ENCODE measurements at places on chromosomes 16 and 17. TPM values are rescaled to one million over a fixed set of nuclear protein-coding genes. Genes with fewer than 3 reads are reported as not detected.

TLCD2 gene
- 2.1 TPM for total RNA-seq

LITAFD gene
- not detected for total RNA-seq

CPNE7 gene
- not detected for total RNA-seq

C17orf50 gene
- not detected for total RNA-seq

TBX4 gene
- 8.4 TPM for total RNA-seq

TMIGD1 gene
- not detected for total RNA-seq

RASL10B gene
- 1.6 TPM for total RNA-seq

SYCE1L gene
- 0.52 TPM for total RNA-seq

ZFP3 gene
- total RNA-seq = 6.3 TPM

ICAM2 gene
- 43.3 TPM for total RNA-seq

PROCA1 gene
- total RNA-seq = 0.52 TPM

C16orf54 gene
- total RNA-seq = 1.0 TPM

LDHD gene
- total RNA-seq = 6.3 TPM

NPW gene
- total RNA-seq = not detected

DOC2A gene
- total RNA-seq = 0.52 TPM

NEUROD2 gene
- not detected for total RNA-seq

CFAP52 gene
- not detected for total RNA-seq

ADAM11 gene
- total RNA-seq = 0.52 TPM

PABPN1L gene
- total RNA-seq = not detected

MPP3 gene
- total RNA-seq = 4.2 TPM

ZNF423 gene
- 16.7 TPM for total RNA-seq

DRC7 gene
- not detected for total RNA-seq

SPATA33 gene
- total RNA-seq = 2.1 TPM

KRT33B gene
- total RNA-seq = not detected

BAIAP3 gene
- 1.0 TPM for total RNA-seq

GGA3 gene
- 4.7 TPM for total RNA-seq

GAS7 gene
- total RNA-seq = 58.5 TPM

EZH1 gene
- total RNA-seq = 13.0 TPM

PYY gene
- total RNA-seq = not detected

MEOX1 gene
- 12.5 TPM for total RNA-seq

HOXB5 gene
- total RNA-seq = not detected

CCL2 gene
- total RNA-seq = 20.4 TPM

SECTM1 gene
- 13.0 TPM for total RNA-seq

JPH3 gene
- total RNA-seq = not detected

CYGB gene
- total RNA-seq = 8.9 TPM

ENPP7 gene
- total RNA-seq = not detected

SDR42E2 gene
- not detected for total RNA-seq

IL32 gene
- total RNA-seq = 25.1 TPM

DNAAF8 gene
- total RNA-seq = 0.52 TPM

RAMP2 gene
- 16.2 TPM for total RNA-seq

GJC1 gene
- 24.5 TPM for total RNA-seq

ARL16 gene
- 25.1 TPM for total RNA-seq

NXPH3 gene
- total RNA-seq = 0.52 TPM

HAP1 gene
- not detected for total RNA-seq

GAST gene
- total RNA-seq = not detected

FNDC8 gene
- not detected for total RNA-seq
